HTR-8/SVneo (cell line): ENCODE measurements at places on chromosomes 1 and 21.
A peak's percentile ranks its signal among the peaks of the same experiment; 100 is the strongest.

- no peak for DNase-seq
Measured at GRCh38 chr1:112040891-112041740, 51.6 kb upstream of the KCND3 start.

- DNase-seq, result no peak
Measured at GRCh38 chr1:208273386-208274017, 29.3 kb upstream of the PLXNA2 start.

DNA sequence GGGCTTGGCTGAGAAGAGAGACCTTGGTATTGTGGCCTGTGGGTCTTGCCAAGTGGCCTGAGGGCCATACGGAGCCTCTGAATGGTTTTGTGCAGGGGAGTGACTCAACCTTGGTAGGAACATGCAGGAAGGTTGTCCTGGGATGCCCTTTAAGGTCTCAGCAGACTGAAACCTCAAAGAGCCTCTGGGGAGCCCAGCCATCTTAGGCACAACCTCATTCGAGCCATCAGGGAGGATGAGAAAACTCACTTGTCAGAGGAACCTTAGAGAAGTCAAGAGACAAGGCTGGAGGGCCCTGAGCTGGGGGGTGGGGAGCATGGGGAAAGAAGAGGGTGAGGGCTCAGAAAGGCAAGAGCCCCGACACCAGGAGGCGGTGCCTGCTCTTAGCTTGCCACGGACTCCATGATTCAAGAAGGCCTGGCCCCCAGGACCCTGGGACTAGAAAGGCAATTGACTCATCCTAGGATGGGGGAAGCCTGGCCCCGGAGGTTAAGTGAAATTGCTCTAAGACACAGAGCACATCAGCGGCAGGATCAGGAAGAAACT lies 13.0 kb downstream of the IFI6 start:
- peak; percentile 45 for DNase-seq

GRCh38 chr1:152024223-152024622 lies 12.6 kb downstream of the S100A11 start:
- DNase-seq, result no peak

- DNase-seq, result no peak
Measured at GRCh38 chr1:31866450-31867032, 50.7 kb upstream of the SPOCD1 start.

DNA sequence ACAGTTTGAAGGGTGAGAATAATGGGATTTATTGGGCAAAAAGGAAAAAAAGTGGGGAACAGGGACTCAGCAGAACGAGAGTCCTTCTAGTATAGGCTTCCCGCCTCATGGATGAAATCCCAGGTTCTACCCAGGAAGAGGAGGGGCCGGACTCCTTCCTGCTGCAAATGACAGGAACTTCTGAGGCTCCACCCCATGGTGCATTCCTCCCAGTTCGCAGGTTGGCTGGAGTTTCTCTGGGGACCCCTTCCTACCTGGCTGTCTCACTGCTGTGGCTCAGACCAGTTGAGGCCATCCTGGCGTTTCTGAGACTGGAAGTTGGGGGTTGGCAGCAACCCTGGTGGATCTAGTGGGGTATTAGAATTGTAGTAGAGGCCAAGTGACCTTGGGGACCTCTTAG lies 27.5 kb downstream of the CNIH3 start:
- DNase-seq, result no peak

- DNase-seq, result peak; percentile 79
Measured at GRCh38 chr1:17239420-17239819, 9.5 kb upstream of the PADI3 start.

- DNase-seq, result no peak
Measured at GRCh38 chr1:205656236-205656635, 24.1 kb downstream of the SLC45A3 start.

DNA sequence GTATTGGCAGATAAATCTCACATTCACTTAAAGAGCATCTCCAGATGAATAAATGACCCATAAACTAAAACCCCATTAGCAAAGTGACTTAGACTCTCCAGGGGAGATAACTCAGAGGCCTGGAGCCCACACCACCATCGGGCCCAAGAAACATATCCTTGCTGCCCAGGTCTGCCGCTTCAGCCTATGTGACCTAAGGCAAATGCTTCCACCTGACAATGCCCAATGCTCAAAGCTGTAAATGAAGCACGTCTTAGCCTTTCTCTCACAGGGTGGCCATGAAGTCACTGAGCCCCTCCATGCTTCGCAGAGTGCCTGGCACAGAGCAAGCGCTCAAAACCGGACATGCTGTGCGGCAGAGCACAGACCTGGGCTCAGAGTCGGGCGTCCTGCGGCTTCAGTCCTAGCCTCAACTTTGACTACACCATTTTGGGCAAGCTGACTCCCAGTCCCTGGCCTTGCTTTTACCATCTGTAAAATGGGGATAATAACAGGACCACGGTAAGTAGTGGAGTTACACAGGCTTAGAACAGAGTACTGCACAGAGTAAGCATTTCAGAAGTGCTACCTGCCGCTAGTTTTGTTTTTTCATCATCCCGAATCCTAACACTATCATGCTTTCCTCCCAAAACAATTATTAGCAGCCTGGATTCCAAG lies 23.7 kb downstream of the NOL9 start:
- no peak for DNase-seq

DNA sequence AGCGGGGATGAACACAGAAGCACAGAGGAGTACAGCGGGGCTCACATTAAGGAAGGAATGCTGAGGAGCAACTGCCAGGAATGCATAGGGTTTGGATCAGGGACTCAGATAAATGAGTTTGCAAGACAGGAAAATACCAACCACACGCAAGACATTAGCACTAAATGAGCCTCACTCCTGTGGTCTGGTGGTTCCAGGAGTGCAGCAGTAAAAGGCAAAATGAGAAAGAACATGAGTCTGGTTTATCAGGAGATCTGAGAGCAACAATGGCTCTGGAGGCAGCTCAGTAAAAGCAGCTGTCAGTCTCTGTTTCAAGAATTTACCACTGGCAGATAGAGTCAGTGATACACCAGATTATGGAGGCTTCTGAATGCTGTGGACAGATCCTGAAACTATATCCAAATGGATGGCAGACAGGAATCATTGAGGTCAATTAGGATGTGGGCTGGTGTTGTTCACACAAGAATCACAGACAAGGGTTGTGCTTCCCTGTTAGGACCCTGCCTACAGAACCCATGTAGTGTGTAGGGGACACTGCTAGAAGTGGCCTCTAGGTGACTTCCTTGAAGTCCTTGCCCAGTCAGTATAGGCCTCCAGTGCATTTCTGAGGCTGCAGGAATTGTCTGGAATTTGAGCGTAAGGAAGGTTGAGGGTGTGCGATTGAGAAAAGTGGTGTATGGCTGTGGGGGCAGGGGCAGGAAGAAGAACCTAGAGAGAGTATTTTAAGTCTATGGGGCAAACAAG lies 50.3 kb downstream of the CASQ2 start:
- no peak for DNase-seq

- DNase-seq, result peak; percentile 84
Measured at GRCh38 chr1:156160743-156161171, 7.4 kb downstream of the SEMA4A start.

DNA sequence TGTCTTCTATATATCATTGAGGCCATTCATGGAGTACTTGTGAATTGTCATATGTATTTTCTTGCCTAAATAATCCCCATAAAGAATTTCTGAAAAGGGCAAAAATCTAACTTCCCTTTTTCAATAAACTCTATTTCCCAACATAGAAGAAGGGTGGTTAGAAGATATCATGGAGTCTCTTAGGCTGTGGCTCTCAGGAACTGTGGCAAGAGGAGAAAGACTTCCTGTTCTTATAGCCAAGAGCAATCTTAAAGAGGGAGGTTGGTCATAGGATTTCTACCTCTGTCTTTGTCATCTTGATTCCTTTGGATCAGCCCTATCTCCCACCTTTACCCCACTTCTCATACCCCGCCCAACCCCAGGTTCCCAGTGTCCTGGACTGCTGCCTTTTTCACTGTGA lies 175.8 kb downstream of the TYW3 start:
- no peak for DNase-seq

DNA sequence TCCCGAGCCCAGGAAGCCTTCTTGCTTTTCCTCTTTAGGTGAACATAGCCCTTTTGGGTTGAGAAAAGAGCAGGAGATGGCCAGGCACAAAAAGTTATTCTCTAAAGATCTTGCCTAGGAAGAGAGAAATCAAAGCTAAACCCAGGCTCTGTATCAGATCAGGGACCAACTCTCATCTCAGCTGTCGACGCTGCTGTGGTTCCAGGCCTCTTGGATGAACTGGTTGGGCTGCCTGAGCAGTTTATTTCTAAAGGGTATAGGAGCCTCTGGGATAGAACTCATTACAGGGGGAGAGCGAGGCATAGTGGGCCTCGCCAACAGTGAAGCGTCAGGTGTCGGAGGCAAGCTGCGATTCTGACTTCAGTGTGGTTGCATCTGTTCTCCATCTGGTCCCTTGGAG lies 82.6 kb upstream of the F3 start:
- no peak for DNase-seq

- DNase-seq, result no peak
Measured at GRCh38 chr1:158731707-158732106, 11.2 kb upstream of the OR6K3 start.

DNA sequence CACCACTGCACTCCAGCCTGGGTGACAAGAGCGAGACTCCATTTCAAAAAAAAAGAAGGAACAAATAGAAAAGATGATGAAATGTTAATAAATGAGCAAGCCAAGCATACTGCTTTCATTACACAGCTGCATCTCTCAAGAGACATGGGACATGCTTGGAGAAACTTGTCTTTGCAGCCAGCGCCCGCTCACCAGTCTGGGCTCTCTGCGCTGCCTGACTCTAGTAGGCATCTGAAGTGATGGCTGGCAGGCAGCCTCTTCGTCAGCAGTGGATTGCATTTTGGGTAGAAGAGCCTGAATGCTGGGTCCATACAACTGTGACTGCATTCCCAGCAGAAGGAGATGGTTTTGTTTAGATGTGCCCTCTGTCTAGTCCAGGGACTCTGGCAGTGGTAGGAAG lies 48.0 kb downstream of the IL6R start:
- DNase-seq, result no peak

GRCh38 chr1:108634521-108634920 lies 26.4 kb downstream of the HENMT1 start:
- DNase-seq, result no peak

DNA sequence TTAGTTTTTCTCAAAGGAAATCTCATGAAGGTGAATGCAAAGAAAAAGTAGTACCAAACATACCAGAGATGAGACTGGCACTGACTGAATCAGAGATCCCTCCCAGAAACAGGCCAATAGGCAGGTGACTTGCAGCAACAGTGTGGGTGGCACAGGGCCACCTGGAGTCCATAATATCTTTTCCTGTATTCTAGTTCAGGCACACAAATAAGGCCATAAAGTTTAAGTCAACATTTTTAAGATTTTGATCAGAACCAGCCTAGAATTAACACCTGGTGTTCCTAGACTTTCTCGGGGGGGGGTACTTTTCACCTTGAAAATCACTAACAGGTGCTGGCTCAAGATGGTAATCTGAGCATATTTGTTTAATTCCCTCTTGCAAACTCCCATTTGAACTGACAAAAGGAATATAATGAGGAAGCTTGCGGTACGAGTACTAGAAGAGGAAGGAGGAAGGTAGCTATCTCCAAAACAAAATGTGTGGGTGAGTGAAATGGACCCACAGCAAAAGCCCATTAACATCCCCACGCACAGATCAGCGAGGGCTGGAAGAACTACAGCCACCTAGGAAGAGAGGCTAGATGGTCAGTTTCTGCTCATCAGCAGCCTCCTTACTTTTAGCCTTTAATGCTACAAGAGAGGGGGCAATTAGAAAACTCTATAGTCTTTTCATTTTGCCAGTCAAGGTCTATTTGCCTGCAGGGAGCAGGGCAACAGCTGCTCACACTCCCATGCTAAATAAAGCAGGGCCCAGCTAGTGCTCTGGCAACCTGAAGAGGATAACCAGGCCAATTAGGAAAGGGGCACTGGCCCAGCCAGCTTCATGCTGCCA lies 18.9 kb downstream of the SDE2 start:
- DNase-seq, result no peak

GRCh38 chr1:157033357-157033876 lies 12.1 kb downstream of the ARHGEF11 start:
- DNase-seq, result no peak

- no peak for DNase-seq
Measured at GRCh38 chr1:83691953-83692500, 306.9 kb downstream of the TTLL7 start.

DNA sequence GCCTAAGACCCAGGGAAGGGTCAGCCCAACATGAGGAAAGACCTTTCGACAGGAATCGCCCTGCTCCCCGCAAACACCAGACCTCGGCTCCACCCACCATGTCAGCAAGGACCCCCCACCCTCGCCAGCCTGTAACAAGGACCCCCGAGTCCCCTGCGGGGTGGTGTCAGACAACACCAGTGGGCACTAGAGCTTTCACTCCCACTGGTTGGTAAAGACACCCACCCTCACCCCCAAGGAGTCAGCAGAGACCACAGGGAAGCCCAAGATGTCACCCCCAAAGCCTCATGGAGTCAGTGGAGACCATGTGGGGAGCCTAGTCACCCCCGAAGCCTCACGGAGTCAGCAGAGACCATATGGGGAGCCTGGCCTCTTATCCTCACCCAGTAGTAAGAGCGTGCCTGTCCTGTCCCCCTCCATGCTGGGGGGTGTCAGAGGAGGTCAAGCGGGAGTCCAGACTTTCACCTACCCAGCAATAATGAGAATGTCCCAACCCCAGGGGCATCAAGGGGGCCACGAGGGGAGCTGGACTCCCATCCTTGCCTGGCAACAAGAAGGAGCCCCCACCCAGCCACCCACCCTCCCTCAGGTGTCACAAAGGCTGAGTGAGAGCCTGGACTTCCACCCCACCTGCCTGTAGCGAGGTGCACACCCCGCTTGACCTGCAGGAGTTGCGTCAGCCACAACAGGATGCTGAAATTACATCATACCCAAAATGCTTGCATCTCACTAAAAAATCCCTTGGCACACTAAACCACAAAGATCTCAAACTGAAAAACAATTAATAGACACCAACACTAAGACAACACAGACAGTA lies 24.8 kb downstream of the SLC19A1 start:
- DNase-seq, result no peak
